Cardiac atrium fibroblast (primary cell): ENCODE measurements at places on chromosomes 4 and X. TPM values are rescaled to one million over a fixed set of nuclear protein-coding genes. Genes with fewer than 3 reads are reported as not detected.

Gene H2BW2
- not detected in 2 replicates for total RNA-seq

Gene LRCH2
- total RNA-seq, result 0.72 and 0.81 TPM in 2 replicates

Gene NLGN4X
- total RNA-seq, result 0.18 and 0.49 TPM in 2 replicates

Gene GPR119
- total RNA-seq, result not detected in 2 replicates

Gene SOX3
- not detected in 2 replicates for total RNA-seq

Gene PDZD4
- 1.1 and 5.5 TPM in 2 replicates for total RNA-seq

Gene PROM1
- total RNA-seq, result not detected in 2 replicates

Gene NHS
- total RNA-seq, result under 0.01 and 0.65 TPM in 2 replicates

Gene RASL11B
- total RNA-seq, result 0.36 TPM in 1 of 2 replicates, not detected in the other

Gene TMEM187
- 5.2 and 7.8 TPM in 2 replicates for total RNA-seq

Gene TMSB15B
- total RNA-seq, result 5.3 and 12.6 TPM in 2 replicates

Gene POF1B
- total RNA-seq, result not detected in 2 replicates

Gene RNF113A
- 17.1 and 17.5 TPM in 2 replicates for total RNA-seq

Gene F9
- not detected in 2 replicates for total RNA-seq

Gene SPANXN4
- total RNA-seq, result not detected in 2 replicates

Gene CLCN5
- 8.5 and 9.9 TPM in 2 replicates for total RNA-seq

Gene DTHD1
- not detected in 2 replicates for total RNA-seq
